CD4-positive, CD25-positive, alpha-beta regulatory T cell (primary cell): ENCODE measurements at places on chromosomes 1 and 21.

DNA sequence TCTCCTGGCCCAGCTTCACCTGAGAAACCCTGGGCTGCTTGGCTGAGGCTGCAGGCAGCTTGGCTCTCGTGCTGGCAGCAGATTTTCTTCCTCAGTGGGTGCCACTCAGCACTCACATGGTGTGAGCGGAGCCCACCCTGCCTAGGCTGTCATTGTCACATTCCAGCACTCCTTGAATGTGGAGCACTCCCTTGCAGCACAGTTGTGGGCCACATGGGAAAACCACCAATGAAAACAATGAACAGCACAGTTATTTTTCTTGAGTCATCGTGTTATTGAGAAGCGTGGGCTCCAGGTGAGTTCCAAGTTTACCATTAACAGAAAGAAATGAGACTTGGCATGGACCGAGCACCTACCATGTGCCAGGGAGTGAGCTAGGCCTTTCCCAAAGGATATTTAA, 27.2 kb upstream of the TRIM67 start:
- no peak for DNase-seq

GRCh38 chr1:56057466-56058405, 521.6 kb downstream of the PLPP3 start:
- DNase-seq = no peak

- no peak for DNase-seq
Measured at GRCh38 chr1:22818061-22818770, 107.6 kb downstream of the EPHB2 start.

- DNase-seq = peak; percentile 22
Measured at GRCh38 chr1:179706339-179706941, 36.7 kb upstream of the FAM163A start.

- DNase-seq = no peak
Measured at GRCh38 chr1:107433635-107434360, 293.0 kb downstream of the NTNG1 start.

DNA sequence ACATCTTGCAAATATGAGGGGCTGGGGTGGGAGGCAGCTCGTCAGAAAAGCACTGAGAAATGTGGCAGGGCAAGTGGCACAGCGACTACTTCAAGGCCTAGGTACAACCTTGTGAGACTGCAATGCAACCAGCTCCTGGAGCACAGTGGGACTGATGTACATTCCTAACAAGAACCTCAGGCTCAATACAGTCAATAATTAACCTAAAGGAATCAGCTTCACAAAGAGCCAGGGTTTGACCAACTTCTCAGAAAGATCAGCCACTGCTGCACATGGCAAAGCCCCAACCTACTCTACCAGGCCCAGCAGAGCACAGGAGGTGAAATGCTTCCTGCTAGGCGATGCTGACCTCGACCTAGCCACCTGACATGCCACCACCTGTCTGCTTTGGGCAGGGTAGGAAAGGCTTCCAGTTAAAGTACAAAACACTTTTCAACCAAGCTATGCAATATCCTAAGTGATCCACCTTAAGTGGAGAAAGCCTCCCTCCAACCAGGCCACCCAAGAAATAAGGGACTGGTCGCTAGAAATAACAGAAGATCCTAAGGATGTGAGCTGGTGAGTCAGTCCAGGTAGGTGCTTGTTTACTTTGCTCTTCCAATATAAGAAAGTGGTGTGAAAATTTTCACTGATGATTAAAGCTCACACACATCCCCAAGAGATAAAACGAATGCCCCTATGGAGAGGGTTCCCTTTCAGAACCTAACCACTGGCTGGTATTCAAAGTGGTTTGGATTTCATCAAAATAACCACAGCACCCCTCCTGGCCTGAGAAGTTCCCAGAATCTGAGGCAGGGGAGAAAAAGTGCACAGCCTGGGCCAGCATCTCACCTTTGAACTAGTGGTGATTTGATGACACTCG, 2.1 kb downstream of the RIPK4 start:
- DNase-seq = no peak

DNA sequence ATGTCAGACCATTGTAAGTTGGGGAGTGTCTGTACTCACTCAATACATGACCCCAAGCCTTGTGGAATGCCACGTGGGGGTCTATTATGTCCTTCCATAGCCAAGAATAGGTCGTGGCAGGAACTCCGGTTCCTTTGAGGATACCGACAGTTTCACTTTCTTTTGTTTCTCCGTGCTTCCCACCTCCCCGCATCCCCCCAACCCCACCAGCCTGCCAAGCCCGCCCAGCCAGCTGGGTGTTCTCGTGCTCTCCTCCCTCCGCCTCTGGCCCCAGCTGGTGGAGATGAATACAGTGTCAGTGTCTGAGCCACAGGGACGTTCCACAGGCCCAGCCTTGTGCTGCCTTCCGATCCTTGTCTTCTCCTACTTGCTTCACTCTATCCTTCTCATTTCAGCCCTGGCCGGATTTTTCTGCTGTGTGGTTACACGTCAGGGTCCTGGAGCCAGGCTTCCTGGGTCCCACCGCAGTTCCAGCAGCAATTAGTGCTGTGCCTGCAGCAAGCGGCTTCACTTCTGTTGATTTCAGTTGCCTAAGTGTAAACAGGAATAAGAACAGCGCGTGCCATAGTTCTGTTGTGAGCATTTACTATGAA, 4.1 kb upstream of the AGTRAP start:
- DNase-seq = peak; percentile 6

GRCh38 chr1:183038913-183039312, 15.7 kb downstream of the LAMC1 start:
- DNase-seq = no peak

DNA sequence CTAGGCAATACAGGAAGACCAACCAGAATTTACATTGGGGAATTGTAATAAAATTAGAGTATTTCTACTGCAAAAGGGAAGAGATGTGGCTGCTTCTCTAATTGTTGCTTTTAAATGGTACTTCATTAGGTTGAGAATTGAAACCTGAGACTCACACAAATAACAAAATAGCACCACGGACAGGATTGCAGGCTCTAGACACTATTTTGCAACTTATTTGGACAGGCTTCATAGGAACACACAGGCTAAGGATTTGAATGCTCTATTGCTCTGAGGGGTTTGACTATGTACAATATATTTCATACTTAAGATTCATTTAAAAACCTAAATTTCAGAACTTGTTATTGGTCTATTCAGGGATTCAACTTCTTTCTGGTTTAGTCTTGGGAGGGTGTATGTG, 79.6 kb downstream of the ATP1B1 start:
- no peak for DNase-seq

- DNase-seq = no peak
Measured at GRCh38 chr1:235022341-235022980, 106.2 kb downstream of the TOMM20 start.

DNA sequence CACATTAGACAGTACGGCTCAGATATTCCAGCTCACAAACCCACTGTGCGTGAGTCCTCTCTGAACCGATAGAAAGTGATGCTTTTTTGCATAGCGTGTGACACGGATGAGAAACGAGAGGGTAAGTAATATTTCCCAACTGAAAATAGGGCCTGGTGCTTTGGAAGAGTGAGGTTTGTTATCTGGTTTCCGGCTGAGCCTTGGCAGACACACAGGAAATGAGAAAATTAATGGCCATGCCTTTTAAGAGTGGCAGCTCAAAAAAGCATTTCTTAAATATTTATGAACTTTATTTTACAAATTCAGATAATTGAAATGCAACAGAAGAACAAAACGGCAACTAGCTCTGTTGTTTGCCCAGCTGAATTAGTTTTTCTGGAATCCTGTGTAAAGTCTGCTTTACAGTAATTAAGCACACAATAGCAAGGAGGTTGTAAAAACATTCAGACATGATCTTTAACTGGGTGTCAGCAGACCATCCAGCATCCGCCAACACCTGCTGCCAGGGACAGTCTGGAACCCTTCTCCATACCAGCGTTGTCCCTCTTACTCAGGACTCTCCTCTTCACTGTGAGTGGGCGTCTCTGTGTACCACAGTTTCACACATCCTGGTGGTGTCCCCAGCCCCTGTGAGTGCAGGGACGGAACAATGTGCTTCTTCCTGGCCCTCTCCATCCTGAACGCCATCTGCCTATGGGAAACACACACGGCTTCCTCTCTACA, 155.4 kb downstream of the PGBD5 start:
- no peak for DNase-seq

- no peak for DNase-seq
Measured at GRCh38 chr1:50656931-50657330, 233.7 kb upstream of the DMRTA2 start.

- DNase-seq = no peak
Measured at GRCh38 chr1:44553127-44553758, 121.0 kb downstream of the TMEM53 start.

- no peak for DNase-seq
Measured at GRCh38 chr1:194535369-194535768, 1349.0 kb upstream of the B3GALT2 start.

GRCh38 chr1:30738040-30738714, 14.8 kb upstream of the MATN1 start:
- no peak for DNase-seq

DNA sequence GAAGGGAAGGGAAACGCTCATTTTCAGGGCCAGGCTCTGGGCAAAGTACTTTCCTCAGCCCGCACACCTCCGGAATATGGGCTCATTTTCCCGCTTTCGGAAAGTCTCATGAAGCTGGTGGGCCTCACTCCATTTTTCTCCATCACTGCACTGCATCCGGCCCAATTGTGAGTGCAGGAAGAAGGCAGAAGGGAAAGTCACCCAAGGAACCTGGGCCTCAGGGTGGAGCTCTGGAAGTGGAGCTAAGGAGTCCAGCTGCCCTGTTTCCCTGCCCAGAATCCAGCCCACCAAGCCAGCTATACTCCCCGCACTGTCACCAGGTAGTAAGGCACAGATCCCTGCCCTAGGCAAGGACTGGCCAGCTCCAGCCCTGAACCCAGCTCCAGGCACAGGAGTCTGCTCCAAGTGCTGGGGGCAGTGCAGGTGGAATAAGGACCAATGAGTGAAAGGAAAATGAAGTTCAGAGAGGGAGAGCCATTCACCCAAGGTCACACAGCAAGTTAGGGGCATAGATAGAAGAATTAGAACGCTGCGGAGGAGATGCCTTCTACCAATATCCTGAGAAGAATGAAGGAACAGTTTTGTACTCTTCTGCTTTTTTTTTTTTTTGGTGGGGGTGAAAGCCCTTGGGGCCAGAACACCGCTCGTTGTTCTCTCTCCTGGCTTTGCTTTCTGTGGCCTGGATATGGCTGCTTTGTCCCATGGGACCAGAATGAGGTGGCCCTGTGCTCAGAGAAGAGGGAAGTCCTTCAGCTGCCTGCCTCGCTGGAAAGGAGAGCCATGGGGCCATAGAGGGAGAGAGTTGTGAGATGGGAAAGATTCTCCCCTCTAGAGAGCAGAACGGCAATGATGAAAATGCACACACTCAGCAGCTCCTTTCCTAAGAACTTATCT, 10.0 kb downstream of the LRP8 start:
- DNase-seq = no peak

- no peak for DNase-seq
Measured at GRCh38 chr1:208010487-208011071, 99.7 kb upstream of the CD34 start.

DNA sequence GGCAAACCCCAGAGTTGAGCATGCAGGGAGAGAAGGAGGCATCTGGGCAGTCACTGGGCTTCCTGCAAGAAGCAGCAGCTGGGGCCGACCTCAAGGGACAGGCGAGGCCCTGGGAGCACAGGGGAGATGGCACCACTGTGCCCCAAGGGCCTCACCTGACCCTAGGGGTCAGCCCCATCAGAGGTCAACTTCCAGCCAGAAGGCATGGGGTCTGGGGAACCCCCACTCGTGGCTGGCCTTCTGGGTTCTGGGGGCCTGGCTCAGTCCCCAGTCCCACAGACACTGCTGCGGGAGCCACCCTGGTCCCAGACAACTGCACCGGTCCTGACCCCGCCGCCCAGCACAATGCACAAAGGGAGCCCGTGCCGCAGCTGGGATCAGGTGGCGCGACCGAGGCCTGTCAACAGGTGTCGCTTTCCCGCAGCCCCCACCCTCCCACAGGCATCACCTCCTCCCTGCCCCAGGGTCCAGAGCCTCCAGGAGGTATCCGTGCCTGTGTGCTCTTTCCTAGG, 6.2 kb downstream of the WNT9A start:
- no peak for DNase-seq

DNA sequence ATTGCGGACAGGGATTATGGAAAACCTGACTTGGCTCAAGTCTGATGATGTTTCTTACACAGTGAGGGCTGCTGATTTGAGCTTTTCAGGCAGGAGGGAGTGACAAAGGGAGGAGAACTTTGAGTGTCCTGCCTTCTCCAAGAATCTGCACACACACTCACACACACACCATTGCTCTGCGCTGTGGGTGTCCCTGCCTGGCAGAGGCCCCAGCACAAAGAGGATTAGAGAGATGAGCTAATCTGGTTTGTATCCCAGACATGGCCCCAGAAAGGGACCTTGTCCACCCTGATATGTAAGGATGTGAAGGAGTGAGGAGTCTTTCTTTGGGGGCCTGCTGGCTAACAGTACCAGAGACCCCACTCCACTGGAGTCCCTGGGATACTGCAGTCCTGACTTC, 5.9 kb upstream of the WNT2B start:
- no peak for DNase-seq

- DNase-seq = no peak
Measured at GRCh38 chr1:2936559-2937515, 84.4 kb upstream of the ACTRT2 start.

GRCh38 chr1:227841096-227841495, 25.6 kb downstream of the PRSS38 start:
- no peak for DNase-seq

DNA sequence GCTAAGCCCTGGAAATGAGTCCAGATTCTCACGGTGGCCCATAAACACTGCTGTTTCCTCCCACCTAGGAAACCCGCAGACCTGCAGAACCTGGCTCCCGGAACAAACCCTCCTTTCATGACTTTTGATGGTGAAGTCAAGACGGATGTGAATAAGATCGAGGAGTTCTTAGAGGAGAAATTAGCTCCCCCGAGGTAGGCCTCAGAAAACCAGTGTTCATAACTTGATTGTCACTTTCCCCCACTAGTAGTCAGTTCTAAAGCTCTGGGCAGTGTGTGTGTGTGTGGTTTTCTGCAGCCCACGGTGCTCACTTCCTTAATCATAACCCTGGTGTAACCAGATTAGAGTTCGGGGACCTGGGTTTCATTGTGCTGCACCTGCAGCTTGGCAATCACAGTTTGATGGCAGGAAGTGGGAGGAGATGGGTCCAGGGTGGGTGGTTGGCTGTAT, 39.1 kb downstream of the CLIC6 start:
- peak; percentile 50 for DNase-seq

DNA sequence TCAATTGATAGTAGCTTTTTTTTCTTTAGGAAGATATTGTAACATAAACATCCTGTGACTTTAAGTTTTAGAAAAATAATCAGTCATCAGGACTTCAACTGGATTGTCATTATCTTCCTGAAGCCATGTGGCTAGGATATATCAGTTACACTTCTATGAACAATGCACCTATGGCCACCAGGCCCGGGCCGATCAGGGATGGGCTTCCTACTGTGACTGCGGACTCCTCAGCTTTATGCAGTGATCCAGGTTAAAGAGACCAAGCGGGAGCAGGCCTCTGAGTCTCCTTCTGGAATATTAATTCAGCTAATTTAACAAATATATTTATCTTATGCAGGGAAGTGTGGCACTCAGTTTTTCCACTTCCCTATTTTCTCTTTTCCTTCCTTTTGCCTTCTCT, 200.6 kb downstream of the ADGRL2 start:
- DNase-seq = no peak
